GM23338 (cell line): ENCODE measurements at places on chromosomes 13 and 19.

- peak; percentile 72 for DNase-seq
Measured at GRCh38 chr13:104181526-104182231, 1115.5 kb upstream of the SLC10A2 start.

GRCh38 chr13:33997574-33997973 lies 179.6 kb downstream of the RFC3 start:
- no peak for DNase-seq

GRCh38 chr13:114067381-114067885 lies 65.0 kb downstream of the RASA3 start:
- DNase-seq = no peak

GRCh38 chr19:48635966-48636858 lies 967 bp downstream of the DBP start:
- DNase-seq = peak; percentile 48

DNA sequence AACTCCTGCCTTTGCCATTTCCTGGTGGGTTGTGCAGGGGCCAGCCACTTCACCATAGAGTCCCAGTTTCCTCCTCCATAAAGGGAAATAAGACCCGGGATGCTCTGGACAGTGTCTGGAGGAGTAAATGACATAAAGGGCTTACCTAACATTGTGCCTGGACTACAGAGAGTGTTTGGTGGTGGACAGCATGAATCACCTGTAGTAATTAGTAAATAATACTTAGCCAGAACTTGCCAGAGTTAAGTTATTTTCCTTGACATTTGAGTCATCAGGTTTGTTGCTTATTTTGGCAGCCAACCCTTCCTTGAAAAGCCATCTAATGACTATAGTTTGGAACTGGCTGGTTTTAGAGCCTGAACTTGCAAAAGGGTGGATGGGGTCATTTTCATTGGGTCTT lies 159.2 kb downstream of the SLC7A1 start:
- no peak for DNase-seq

DNA sequence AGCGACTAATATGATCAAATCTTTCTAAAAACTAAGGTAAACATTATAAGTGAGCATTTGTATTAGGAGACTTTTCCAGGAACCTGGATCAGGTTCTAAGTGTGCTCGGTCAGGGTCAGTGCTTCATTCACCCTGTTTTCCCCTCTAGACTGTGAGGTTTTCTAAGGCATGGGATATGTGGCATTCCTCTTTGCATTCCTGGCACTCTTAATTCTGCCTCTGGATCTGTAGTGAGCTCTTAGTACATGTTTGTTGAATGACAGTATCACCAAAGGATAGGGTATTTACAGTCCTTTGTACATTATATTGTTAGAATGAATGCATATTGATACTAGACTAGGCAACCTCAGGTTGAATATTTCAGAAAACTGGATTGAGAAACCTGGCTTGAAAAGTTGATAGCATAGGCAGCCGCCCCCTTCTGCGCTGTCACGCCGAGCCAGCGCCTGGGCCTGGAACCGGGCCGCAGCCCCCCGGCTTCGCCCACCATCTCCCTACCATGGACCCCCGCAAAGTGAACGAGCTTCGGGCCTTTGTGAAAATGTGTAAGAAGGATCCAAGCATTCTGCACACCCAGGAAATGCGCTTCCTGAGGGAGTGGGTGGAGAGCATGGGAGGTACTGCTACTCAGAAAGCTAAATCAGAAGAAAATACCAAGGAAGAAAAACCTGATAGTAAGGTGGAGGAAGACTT lies 156.5 kb downstream of the KCNRG start:
- no peak for DNase-seq

DNA sequence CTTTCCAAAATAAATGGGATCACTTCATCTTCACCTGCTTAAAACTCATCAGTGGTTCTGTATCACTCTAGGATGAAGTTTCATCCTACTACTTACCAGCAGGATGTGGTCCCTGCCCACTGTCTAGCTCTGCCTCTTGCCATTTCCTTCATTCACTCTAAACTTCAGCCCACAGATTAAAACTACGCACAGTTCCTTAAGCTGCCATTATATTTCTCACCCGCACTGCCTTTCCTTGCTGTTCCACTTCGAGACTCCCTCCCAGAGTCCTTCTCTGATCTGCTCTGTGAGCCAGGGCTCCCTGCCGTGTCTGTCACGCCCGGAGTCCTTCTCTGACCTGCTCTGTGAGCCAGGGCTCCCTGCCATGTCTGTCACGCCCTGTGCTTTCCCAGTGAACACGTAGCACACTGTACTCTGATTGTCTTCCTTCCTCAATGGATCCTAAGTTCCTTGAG lies 52.0 kb upstream of the NPAS1 start:
- no peak for DNase-seq

GRCh38 chr13:19586904-19587634 lies 25.7 kb upstream of the TPTE2 start:
- DNase-seq = peak; percentile 50

DNA sequence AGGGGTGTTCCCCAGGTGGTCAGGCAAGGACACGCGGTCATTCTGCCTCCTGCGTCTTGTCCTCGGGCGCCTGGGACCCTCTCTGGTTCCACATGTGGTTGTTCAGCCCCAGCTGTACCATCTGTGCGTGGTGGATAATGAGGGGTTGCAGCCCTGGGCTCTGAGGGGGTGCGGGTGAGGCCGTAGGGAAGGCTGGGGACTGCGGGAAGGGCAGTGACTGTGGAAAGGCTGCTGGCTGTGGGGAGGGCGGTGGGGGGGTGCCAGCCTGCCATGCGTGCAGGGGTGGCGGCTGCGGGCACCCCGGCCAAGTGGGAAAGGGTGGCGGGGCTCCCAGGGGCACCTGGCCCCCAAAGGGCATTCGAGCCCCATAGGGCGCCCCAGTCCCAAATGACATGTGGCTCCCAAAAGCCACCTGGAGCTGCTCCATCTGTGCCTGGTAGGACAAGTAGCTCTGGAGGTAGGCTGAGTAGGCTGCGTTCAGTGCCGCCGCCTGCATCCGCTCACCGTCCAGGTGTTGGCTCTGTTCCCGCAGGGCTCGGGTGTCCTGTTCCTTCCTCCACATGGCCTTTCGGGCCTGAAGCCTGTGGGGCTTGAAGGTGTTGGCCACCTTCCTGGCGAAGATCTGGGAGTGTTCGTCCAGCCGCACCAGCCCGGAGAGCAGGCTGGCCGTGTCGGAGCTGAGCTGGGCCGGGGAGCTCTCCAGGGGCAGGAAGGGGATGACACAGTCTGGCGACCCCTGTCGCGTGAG lies 15.1 kb downstream of the TICAM1 start:
- DNase-seq = no peak

DNA sequence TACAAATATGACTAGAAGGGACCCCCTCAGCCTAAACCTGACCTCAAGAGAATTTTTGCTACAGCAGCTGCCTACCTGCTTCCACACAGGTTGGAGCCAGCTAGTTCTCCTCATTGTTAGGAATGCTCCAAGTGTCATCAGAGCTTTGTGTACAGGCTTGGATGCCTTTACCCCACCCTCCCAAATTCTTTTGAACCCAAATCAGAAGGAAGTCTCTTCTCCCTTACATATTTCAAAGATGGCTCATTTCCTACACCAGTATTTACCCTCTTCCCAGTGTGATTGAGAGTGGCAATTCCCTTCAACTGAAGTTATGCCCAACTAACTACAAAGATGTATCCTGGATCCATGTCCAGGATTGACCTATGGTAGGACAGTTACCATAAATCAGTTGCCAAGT lies 323.2 kb downstream of the OXGR1 start:
- no peak for DNase-seq

DNA sequence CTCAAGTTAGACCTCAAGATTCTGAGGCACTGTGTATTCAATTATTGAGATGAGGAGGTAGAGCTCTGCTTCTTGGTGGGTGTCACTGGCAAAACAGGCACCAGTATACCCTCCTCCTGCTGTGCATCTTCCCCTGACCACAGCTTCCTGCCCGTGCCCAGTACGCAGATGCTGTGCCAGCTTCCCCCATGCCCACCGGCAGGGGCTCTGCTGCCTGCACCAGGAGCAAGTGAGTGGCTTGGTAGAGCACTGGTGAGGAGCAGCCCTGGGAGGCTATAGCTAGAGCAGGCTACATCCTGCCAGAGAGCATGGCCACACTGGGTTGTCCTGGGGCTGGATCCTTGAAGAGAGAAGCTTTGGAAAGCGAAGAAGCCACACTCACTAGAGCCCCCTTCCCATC lies 21.0 kb upstream of the RNF17 start:
- DNase-seq = no peak

DNA sequence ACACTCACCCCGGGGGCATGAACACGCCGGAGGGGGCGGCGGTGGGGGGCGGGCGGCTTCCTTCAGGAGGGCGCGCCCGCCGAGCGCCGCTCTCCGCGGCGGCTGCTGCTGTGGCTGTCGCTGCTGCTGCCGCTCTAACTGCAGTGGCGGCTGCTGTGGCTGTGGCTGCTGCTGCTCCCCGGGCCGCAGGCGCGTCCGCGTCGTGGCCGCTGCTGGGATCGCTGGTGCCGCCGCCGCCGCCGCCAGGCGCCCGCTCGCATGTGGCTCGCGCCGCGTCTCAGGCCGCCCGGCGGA lies at the start of gene BBC3:
TSS of gene BBC3 (minus strand) at position 279 of the 294 bp plus-strand sequence. CDS start 2,768 bp downstream, outside the sequence.
- DNase-seq = no peak

- no peak for DNase-seq
Measured at GRCh38 chr19:49567861-49568441, 12.4 kb downstream of the NOSIP start.

DNA sequence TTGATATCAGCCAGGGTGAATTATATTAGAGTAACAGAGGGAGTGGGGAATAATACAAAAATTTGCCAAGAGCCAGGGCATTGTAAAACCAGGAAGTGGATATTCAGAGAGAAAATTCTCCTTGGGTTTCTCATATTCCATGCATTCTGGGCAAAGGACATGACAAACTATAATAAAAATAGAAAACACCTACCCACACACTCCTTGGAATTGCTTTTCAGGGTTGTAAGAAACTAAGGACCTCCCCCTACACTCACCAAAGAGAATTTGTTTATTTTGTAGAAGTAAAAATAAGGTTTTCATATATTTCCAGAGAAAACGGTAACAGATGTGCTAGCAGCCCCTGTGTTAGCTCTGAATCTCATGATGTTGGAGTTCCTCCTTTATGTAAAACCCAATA lies 649.6 kb downstream of the SLITRK1 start:
- no peak for DNase-seq

GRCh38 chr19:41930926-41931592 lies 2.8 kb upstream of the ERFL start:
- peak; percentile 87 for DNase-seq

GRCh38 chr19:10831987-10832938 lies 3.7 kb downstream of the TMED1 start:
- DNase-seq = no peak

DNA sequence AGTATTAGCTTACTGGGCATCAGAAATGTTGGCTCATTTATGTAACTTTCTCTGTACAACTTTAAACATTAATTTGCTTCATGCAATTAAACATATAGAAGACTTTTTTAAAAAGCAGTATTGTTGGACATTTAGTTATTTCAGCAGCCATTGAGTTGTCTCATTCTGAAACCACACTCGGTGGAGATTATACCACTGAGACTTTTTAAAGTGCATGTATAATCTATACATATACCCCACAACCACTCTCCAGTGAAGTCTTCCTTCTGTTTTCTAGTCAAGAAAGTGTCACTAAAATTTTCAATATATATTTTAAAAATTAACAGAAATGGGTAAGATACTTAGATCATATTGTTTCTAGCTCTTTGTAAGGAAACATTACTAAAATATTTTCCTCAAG lies 15.5 kb downstream of the SETDB2 start:
- DNase-seq = no peak

DNA sequence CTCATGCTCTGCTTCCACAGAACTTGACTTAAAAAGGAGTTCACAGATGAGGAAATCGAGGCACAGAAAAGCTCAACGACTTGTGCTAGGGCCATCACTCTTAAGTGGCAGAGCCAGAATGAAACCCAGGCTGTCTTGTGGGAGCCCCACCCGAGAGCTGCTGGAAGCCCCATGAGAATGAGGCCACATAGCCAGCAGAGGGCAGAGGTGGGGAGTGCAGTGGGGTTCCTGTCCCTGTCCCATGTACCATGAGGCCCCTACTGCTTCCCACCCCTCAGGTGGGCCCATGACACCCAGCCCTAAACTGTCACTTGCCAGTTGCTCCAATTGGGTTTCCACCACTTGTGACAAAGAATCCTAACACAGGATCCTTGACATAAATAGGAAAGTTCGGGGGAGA lies 175.9 kb downstream of the IRS2 start:
- DNase-seq = peak; percentile 60

DNA sequence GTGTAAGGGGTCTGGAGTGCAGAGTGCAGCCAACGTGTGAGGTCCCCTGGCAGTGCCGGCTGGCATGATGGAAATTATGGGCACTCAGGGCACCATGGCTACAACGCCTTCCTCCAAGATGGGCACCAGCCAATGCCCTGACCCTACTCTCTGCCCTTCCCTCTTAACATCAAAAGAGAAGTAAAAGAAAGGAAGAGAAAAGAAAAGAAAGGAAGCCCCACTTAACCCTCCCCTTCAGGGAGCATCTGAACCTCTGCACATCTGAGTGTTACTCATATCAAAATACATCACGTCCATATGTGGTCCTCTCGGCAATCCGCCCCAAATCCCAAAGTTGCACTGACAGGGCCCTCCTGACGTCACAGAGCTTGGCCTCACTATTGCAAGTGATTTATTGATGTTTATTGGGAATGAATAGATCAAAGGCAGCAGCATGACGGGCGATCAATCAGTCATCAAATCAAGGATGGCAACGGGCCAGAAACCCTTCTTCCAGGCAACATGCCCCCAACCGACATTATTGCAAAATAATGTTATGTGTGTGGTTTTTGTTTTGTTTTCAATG lies 1.3 kb downstream of the TSHZ3 start:
- DNase-seq = no peak

GRCh38 chr13:43537124-43537523 lies 249.6 kb downstream of the ENOX1 start:
- DNase-seq = no peak

GRCh38 chr13:111186305-111186935 lies 71.3 kb downstream of the ARHGEF7 start:
- no peak for DNase-seq

- peak; percentile 93 for DNase-seq
Measured at GRCh38 chr19:10388957-10389356, 8.6 kb upstream of the TYK2 start.

DNA sequence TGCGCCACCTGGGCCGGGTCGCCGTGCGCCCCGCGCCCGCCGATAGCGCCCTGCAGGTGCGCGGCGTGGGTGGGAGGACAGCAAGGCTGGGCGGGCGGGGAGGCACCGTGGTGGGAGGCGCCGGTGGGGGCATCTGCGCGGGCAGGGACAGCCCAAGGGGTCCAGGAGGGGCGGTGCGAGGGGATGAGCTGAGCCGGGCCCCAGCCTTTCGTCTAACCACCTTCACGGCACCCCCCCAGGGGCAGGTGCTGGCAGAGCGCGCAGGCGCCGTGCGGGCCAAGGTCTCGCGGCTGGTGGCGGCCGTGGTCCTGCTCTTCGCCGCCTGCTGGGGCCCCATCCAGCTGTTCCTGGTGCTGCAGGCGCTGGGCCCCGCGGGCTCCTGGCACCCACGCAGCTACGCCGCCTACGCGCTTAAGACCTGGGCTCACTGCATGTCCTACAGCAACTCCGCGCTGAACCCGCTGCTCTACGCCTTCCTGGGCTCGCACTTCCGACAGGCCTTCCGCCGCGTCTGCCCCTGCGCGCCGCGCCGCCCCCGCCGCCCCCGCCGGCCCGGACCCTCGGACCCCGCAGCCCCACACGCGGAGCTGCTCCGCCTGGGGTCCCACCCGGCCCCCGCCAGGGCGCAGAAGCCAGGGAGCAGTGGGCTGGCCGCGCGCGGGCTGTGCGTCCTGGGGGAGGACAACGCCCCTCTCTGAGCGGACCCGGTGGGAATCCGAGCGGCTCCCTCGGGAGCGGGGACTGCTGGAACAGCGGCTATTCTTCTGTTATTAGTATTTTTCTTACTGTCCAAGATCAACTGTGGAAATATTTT lies 3.1 kb downstream of the KISS1R start:
- peak; percentile 65 for DNase-seq

- DNase-seq = no peak
Measured at GRCh38 chr19:39037194-39037593, 4.8 kb upstream of the FBXO27 start.
